Stimulated activated CD8-positive, alpha-beta memory T cell treated with anti-CD3 and anti-CD28 coated beads, Interleukin-15, amount 100 ng/mL, for 48 hours (primary cell): ENCODE measurements at places on chromosomes 2 and 18.

DNA sequence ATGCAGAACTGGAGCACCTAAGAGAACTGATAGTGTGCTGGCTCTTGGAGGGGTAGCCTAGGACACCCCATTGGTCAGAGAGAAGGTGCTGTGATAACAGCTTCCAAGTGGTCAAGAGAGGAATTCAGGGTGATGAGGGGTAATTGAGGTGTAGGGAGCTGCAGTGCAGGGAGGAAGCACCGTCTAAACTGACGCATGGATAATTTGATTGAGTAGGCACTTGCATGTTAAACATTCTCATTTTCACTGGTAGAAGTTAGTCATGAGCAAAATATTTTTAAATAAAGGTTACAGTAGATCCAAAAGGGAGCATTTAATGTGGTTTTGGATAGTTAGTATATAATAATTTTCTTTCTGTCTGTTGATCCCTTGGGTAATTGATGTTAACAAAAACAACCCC lies 155.1 kb upstream of the TCF4 start:
- no peak for DNase-seq

GRCh38 chr2:128380961-128381938 lies 62.6 kb upstream of the HS6ST1 start:
- DNase-seq, result no peak

- DNase-seq, result no peak
These were observed 71.8 kb upstream of the SP5 start for GRCh38 chr2:170643346-170643745.

DNA sequence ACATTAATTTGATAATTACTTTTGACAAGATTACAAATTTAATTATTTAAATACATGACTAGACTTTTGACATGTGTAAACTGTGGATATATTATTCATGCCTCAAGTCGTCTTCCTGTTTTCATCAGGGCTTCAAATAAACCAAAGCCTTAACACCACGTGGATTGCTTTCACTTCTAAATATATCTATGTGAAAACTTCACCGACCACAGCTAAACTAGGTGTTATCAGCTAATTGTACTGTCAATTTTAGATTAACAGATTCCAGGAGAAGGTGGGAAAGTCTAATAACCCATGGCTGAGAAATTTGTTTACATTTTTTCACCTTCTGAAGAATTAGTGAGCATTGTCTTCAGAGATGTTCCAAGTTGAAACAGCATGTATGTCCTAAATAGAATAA lies 494.7 kb upstream of the FAM98A start:
- no peak for DNase-seq

GRCh38 chr2:197274349-197274748 lies 36.2 kb downstream of the ANKRD44 start:
- DNase-seq, result no peak

GRCh38 chr2:61512768-61513398 lies 25.3 kb downstream of the XPO1 start:
- no peak for DNase-seq

DNA sequence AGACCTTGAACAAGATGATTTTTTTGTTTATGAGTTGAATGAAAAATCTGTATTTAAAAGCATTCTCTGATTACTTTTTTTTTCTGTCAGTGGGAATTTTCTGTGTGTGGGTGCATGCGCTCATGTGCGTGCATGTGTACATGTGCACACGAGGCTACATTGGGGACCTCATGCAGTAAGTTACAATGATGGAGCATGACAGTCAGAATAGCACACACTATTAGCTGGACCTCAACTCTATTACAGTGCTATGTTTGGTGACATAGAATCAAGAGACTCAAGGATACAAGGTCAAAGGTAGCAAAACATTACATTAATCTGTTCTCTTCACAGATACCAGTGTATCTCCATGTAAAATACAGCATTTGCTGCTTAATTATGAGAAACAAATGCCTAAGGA lies 276.8 kb upstream of the FIGN start:
- no peak for DNase-seq

GRCh38 chr2:42804338-42804737 lies 12.0 kb upstream of the HAAO start:
- no peak for DNase-seq

DNA sequence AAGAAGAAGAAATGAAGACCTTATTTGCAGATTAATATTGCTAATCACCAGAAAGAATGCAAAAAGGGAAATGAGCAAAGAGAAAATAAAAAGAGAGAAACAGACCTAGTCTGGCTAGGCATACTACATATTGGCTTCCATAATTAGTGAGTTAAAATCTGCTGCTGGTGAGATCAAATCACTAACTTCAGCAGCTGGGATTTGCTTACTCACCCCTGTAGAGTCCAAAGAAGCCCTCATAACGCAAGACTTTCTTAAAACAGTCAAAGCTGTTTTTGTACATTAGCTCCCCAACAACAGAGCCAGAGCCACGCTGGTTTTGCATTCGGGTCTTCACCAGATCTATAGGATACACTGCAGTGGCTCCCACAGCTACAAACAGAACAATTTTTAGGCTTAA lies 80.9 kb downstream of the SLC25A12 start:
- DNase-seq, result no peak

- DNase-seq, result no peak
These were observed 146.7 kb upstream of the SMIM21 start for GRCh38 chr18:75574187-75574586.
